ENCODE measurements at places on chromosomes 11 and 22.
A peak's percentile ranks its signal among the peaks of the same experiment; 100 is the strongest.

- DNase-seq = no peak
Measured at GRCh38 chr11:62705413-62705812, 1.8 kb downstream of the BSCL2 start.

DNA sequence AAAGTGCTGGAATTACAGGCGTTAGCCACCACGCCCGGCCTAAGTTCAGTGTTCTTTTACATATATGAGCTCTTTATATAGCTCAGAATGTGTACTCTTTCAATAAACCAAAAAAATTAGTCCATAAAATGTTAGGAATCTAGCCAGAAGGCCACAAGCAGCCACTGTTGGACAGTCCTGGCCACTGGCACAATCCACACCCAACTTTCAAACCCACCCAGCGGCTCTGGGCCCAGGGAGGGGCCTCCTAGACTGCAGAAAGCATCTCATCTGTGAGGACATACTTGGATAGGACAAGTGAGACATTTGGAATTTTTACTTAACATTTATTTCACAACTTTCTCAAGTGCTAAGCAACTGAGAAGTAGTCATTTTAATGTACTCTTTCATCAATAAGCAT, 6.4 kb downstream of the PACSIN2 start:
- no peak for DNase-seq

GRCh38 chr11:121574801-121575200, 122.0 kb upstream of the SORL1-AS1 start:
- no peak for DNase-seq

- DNase-seq = no peak
Measured at GRCh38 chr22:50207383-50208140, 6.8 kb downstream of the SELENOO start.

DNA sequence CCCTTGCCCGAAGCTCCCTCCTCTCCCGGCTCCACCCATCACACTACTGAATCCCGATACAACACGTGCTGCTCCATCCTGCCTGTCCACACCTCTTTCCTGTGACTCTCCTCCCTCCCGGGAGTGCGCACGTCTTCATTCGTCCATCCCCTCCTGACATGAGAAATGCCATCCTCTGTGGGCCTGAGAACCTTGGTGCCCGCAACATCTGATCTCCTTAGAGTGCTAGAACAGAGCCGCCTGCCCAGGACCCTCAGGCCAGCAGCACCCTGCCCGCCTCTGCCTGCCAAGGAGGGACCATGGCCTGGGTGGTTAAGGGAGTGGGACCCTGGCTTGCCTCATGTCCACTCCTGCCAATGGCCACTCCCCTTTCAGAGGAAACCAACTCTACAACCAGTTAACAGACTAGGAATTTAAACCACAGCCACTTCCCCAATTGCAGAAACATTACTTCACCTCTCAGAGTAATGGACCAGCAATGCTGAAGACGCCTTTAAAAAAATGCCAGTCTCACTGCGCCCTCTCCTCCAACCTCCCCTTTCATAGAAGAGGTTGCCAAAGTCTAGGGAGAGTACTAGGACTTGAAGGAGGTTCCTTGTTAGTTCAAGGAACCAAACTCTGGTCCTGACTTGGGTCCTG, 466.3 kb downstream of the OPCML start:
- no peak for DNase-seq

DNA sequence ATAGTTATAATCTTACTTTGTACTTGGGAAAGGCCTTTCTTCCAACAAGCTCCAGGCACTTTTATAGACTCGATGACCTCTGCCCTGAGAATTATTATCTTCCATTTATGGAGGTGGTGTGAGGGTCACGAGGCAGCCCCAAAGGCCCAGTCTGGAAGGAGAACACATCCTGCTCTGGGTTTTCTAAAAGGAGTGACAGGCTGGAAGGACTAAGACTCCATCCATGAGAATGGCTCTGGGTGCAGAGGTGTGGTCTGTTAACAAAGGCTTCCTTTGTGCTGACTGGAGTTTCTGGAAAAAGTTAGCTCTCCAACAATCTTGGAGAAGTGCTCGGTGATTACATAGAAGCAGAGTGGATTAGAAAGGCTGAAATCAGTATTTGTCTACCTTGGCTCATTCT, 74.7 kb upstream of the SESN3 start:
- DNase-seq = no peak

DNA sequence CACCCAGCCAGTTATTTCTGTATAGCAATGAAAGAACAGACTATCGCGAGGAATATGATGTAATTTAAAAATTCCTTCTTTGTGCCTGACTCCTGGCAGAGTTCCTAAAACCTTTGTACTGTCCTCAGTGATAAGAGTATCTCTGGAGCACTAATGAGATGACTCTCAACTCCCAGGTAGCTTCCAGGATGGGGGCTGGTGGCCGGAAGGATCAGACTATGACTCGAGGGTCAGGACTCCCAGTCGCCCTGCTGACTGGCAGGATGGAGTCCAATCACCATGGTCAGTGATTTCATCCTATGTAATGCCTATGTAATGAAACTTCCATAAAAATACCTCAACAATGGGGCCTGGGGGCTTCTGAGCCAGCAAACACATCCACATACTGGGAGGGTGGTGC, 135.1 kb downstream of the SHANK2 start:
- no peak for DNase-seq

DNA sequence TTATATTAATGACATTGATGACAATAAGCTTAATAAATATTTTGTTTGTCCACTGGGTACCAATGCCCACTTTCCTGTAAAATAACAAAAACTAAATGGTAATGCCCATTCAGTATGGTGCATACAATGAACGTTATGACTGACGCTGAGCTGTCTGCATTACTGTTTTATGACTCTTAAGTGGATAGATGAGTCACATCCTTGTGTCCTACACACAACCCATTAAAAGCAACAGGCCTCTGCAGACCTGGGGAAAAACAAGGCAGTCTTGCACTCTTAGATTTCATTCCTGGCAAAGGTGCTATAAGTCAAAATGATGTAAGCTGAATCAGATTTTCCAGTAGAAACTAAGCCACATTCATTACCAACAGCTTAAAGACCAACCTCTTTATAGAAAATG, 176.3 kb upstream of the TMEM45B start:
- DNase-seq = peak; percentile 88

DNA sequence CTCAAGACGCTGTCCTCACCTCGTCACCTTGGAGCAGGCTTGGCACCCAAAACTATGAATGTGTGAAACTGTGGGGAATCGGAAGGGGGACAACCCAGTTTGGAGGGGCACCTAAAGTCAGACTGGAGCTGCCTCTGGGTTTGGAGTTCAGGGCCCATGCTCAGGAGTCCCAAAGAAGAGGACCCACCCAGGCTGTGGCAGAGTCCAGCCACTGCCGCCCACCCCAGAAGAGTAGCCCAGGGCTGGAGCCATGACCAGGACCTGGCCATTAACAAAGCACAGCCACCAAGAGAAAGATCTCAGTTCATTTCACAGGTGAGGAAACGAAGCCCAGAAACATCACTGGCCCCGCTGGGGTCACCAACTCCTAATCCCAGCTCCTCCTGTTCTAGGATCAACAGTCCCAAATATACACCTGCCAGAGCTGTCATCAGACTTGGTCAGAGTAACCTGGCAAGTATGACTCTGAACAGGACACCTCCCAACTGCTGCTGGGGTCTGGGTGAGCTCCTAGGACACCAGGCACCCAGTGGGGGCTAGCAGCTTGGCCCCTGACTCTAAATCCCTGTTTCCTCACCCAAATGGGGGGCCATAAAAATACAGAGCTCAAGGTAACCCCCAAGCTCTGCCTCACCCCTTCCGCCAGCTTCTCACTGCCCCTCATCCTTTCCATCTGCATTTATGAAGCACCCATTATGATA, 2.7 kb downstream of the RAB3IL1 start:
- DNase-seq = no peak

- DNase-seq = no peak
Measured at GRCh38 chr11:61332281-61332796, 566 bp downstream of the DDB1 start.

Data from glomerular endothelial cell (primary cell).